MM.1S (cell line): ENCODE measurements at places on chromosomes 2 and 18.

GRCh38 chr2:230447455-230448451 is 31.8 kb downstream of the SP100 start:
- peaks cover 61% of the 10 kb centered on the region for H3K4me1 ChIP-seq
- H3K36me3 ChIP-seq = no peaks in the 10 kb centered on the region
- no peaks in the 10 kb centered on the region for H3K27me3 ChIP-seq
- H3K4me3 ChIP-seq = peak overlapping the region; percentile 38

DNA sequence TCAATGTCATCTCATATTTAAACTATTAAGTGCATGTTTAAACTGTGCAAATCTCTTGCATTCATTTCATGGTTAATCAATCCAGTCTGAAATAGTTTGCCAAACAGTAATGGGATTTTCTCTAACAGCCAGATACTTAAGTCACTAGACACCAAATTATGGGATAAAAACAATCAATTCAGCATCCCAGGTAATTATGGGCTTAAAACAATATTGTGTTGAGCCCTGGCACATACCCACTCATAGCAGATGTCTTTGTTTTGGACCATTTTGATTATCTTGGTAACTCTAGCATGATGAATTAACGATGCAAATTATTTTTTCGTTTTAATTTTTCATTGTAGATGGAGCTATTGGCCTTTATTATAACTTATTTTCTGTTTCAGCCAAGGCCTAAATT is 118.5 kb upstream of the CD302 start:
- no peaks in the 10 kb centered on the region for H3K27me3 ChIP-seq
- H3K4me1 ChIP-seq = no peaks in the 10 kb centered on the region
- H3K4me3 ChIP-seq = no peak overlapping the region
- no peaks in the 10 kb centered on the region for H3K36me3 ChIP-seq

DNA sequence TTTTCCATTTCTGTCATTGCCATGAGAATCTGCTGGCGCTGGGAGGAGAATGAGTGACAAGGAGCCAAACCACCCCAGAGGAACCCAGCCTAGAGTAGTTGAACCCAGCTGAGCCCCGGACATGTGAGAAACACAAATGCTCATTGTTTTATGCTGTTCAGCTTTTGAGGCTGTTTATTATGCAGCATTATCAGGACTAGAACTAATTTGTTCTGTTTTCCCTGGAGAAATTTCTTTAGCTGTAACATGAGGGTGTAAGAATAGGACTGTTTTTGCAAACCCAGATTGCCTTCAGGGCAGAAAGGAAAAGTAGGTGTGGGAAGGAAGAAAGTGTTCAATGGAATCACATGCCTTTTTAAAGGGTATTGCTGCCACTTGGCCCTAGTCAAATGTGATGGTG is 28.5 kb upstream of the DOCK10 start:
- no peak overlapping the region for H3K27ac ChIP-seq
- no peaks in the 10 kb centered on the region for H3K36me3 ChIP-seq
- no peak overlapping the region for H3K4me3 ChIP-seq
- no peaks in the 10 kb centered on the region for H3K27me3 ChIP-seq

- no peaks in the 10 kb centered on the region for H3K27me3 ChIP-seq
- H3K36me3 ChIP-seq = no peaks in the 10 kb centered on the region
- no peak for DNase-seq
- H3K4me1 ChIP-seq = no peaks in the 10 kb centered on the region
These were observed 137.4 kb upstream of the ETAA1 start for GRCh38 chr2:67259556-67260342.
